Neural progenitor cell (in vitro differentiated cells): ENCODE measurements at places on chromosomes 7 and 10. TPM values are rescaled to one million over a fixed set of nuclear protein-coding genes. Genes with fewer than 3 reads are reported as not detected.

DNA sequence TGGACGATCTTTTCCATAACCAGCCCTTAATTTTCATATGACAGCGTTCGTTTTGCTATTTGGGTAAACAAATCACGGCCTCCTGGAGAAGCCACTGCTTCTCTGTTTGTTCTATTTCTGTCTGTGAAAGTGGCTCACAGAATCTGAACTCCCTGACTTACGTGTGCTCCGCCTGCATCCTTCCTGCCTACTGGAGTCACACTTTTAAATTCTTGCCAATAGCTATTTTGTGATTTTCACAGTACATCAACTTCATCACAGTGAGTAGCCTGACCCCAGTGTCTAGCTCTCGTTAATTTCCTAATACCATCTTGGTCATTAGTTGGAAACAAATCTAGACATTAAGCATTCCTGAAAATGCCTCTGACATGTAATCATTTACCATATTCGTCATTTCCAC, 49.0 kb upstream of the NPS start:
- no peak for DNase-seq

DNA sequence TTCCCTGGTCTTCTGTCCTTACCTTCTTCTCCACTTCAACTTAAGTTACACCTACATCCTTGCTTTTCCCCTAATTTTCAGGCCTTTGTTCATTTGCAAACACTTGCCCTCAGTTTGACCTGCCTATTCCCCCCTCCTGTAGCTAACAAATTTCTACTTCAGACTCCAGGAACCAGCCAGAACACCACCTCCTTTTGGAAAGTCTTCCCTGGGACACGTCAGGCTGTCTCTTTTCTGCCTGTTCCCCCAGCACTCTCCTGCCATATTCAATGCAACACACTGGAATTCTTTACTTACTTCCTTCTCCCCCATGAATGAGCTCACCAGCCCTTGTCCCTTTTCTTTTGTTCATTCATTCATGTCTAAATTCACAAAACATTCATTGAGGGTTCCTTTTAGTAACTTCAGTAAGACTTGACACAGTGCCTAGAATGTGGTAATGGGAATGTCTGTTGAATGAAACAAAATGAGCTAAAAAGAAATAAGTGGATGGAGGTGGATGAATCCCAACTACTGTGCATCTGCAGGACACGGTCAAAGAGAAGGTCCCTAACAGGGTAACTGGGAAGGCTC, 478.0 kb downstream of the KCNMA1 start:
- no peak for DNase-seq

PDZD7 gene
- 0.25 TPM in 1 of 2 replicates, not detected in the other for total RNA-seq

DNA sequence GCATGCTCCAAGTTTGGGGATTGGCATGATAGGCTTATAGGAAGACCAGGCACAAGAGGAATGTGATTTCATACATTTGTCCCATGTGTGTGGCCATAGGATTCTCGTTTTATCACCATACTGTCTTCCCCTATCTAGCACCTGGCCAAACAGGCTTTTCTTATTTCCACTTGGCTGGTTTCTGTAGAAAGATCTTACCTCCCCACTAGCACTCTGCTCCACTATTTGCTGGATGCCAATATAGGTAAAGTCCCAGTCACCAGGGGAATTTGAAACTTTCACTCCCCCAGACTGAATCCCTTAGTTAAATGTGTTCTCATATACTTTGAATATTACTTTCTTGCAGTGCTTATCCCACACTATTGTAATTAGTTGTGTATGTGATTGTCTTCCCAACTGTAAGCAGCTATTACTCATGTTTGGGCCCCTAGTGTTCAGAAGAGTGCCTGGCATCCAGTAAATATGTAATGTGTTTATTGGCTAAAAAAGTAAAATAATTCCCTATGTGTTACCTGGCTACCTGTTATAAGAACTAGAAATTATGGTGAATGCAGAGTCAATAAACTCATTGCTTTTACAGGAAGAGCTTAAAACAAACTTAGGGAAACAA, 109.0 kb downstream of the LRMDA start:
- no peak for DNase-seq

GRCh38 chr10:97034958-97035769, 150.6 kb downstream of the SLIT1 start:
- DNase-seq: no peak

SPDYE2 gene
- total RNA-seq: not detected in 2 replicates

DNA sequence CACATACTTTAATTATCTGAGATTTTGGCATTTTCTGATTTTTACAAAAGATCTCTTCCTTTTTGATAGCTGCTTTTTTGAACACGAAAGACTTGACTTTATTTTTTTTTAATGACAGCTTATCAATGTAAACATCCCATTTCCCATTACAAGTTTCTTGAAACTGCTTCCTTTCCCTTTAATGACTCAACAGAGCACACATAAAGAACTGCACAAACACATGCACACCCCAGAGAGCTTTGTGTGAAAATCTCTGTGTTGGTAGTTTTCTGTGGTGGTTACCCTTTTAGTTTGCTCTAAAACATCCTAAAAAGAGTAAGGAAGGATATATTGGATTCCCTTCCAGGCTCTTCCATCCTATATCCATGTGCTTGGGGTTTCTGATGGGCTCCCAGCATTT, 125.1 kb upstream of the ZNF32 start:
- DNase-seq: no peak

GRCh38 chr7:134415700-134416099, 43.2 kb downstream of the AKR1B1 start:
- no peak for DNase-seq

GRCh38 chr7:158531661-158532060, 56.0 kb downstream of the PTPRN2 start:
- DNase-seq: no peak

ZNF488 gene
- not detected in 2 replicates for total RNA-seq

SPDYE5 gene
- not detected in 2 replicates for total RNA-seq

GRCh38 chr7:5183899-5184298, 6.1 kb upstream of the WIPI2 start:
- no peak for DNase-seq

PIP gene
- total RNA-seq: not detected in 2 replicates

PNLIPRP3 gene
- total RNA-seq: not detected in 2 replicates

GRCh38 chr7:93957767-93958166, 36.2 kb downstream of the GNG11 start:
- no peak for DNase-seq

DNA sequence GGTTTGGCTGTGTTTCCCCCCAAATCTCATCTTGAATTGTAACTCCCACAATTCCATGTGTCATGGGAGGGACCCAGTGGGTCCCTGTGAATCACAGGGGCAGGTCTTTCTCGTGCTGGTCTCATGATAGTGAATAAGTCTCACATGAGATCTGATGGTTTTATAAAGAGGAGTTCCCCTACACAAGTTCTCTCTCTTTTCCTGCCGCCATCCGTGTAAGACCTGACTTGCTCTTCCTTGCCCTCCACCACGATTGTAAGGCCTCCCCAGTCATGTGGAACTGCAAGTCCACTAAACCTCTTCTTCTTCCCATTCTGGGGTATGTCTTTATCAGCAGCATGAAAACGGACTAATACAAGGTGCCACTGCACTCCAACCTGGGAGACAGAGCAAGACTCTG, 329.2 kb downstream of the TNS3 start:
- no peak for DNase-seq

CPXM2 gene
- total RNA-seq: not detected in 2 replicates

A1CF gene
- total RNA-seq: not detected in 2 replicates

RBM20 gene
- 0.28 and 0.32 TPM in 2 replicates for total RNA-seq

DNA sequence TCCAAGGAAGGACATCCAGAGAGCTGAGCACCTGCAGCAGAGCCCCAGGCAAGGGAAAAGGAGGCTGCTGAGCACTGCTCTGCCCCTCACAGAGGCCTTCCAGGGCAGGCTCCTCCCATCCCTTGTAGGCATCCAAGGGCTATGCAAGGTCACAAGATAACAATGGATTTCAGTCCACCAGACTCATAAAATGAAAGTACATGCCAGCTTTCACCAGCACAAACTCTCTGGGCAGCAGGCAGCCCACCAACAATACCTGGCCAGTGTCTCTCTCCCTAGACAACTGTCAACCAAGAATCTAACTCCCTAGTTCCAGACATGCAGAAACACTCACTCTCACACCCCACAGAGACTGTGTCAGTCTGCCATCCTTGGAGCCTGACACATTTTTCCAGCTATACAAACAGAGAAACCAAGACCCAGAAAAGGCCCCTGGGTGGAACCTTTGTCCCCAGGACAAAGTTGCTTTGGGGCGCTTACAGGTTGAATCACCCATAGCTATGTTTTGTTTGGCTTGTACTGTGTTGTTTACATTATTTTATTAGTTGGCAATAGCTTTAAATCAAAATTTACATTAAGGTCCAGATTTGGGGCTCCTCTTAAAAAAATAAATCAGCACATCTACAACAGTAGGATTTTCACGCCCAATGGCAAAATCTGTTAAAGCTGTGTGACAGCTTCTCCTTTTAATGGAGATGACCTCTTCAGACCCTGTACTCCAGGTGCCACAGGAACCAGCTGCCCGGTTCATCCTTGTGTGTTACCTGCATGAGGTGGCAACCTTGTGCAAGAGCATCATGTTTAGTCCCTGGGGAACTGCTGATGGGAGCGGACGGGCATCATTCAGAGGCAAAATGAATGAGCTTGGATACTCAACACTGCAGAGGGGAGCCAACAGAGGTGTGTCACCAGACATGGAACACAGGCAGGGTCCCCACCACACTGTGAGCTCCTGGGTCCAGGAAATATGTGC, 5.2 kb downstream of the GRID1 start:
- DNase-seq: no peak

DNA sequence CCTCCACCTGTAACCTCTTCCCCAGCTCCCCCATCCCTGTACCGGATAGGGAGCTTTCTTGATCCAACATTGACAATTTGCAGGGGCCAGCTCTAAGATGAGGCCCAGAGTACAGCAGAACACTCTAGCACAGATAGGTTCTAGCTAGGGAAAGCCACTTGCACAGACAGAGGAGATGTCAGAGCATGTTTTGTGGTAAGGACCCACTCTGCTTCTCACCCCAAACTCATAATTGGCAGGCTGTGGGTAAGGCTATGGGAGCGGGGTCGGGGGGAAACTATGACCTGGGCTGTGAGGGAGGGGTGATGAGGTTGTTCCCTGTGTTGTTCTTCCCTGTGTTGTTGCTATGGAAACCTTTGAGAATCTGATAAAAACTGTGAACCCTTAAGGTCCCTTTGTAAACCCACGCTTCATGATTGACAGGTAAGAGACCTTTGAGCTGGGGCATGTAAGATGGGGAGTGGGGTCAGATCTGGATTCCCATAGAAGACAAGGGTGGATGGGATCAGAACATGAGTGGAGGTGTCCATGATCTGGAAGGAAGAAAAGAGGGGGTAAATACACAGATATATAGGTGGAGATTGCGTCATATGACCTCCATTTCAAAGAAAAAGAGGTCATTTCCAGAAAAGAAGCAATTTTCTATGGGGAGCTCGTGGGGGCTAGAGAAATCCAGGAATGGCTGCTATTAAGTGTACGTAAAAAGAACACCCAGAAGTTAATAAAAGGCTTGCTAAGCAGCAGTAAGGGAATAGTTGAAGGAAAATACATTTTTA, 4.0 kb downstream of the CALD1 start:
- DNase-seq: no peak

CUZD1 gene
- 0.43 and 0.74 TPM in 2 replicates for total RNA-seq

- no peak for DNase-seq
Observed at GRCh38 chr10:60951272-60951724, 7.3 kb upstream of the RHOBTB1 start.

GRCh38 chr7:129351320-129351719, 82.9 kb upstream of the STRIP2 start:
- no peak for DNase-seq

GRCh38 chr7:104252409-104253134, 44.8 kb upstream of the ORC5 start:
- DNase-seq: no peak

FAM241B gene
- 2.6 and 4.6 TPM in 2 replicates for total RNA-seq

GRCh38 chr10:121420006-121420405, 178.2 kb downstream of the FGFR2 start:
- no peak for DNase-seq

NPVF gene
- total RNA-seq: not detected in 2 replicates

DNA sequence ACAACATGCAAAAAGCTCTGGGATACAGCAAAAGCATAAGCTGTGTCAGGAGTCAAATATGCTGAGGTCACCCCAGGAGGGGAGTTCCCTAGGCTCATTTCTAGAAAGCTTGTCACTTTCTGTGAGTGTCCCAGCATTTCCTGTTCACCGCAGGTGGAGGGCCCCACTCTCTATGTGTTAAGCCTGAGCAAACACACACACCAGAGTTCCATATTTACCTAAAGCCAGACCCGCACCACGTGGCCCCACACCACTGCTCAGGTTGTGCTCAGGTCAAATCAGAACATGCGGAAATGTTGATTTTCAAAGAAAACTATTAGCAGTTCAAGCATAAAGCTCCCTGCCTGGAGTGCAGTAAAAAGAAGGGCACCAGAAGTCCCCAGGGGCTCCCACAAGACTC, 259.6 kb upstream of the PPP2R2D start:
- DNase-seq: no peak

DNA sequence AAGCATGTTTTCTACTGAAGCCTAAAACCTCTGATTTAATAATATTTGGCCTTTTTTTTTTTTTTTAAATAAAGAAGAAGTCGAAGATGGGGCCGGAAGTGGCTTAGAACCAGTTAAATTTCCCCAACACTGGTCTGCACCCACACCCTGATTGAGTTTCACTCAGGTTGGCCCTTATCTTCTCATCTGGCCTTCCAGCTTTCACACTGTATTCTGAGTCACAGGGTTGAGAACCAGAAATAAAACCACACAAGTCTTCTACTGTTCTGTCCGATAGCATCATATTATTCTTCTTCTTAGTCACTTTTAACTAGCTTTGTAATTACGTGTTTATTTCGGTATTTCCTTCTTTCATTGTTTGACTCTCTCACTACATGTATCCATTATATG, 9.9 kb downstream of the ZNF365 start:
- no peak for DNase-seq

CCDC172 gene
- total RNA-seq: not detected in 2 replicates

MARCHF5 gene
- total RNA-seq: 22.7 and 28.7 TPM in 2 replicates

VSTM2A gene
- total RNA-seq: 0.12 TPM in 1 of 2 replicates, not detected in the other

GRCh38 chr10:14936584-14936983, 17.3 kb downstream of the DCLRE1C start:
- DNase-seq: no peak

DNA sequence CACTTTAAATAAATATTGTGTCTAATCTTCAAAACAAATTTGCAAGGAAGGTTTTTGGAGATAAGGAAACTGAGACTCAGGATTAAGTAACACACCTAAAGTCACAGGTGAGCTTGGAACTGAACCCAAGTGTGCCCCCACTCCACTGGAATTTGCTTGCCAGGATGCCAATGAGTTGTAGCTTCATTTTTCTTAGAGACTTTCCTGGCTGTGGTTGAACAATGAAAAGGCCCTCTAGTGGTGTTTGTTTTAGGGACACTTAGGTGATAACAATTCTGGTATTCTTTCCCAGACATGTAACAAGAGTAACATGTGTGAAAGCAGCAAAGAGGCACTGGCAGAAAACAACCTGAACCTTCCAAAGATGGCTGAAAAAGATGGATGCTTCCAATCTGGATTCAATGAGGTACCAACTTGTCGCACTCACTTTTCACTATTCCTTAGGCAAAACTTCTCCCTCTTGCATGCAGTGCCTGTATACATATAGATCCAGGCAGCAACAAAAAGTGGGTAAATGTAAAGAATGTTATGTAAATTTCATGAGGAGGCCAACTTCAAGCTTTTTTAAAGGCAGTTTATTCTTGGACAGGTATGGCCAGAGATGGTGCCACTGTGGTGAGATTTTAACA, 1.5 kb downstream of the IL6 start:
- DNase-seq: peak; percentile 51

FAM171A1 gene
- 28.2 and 32.2 TPM in 2 replicates for total RNA-seq
